ENCODE measurements at places on chromosomes 12 and 14.

DNA sequence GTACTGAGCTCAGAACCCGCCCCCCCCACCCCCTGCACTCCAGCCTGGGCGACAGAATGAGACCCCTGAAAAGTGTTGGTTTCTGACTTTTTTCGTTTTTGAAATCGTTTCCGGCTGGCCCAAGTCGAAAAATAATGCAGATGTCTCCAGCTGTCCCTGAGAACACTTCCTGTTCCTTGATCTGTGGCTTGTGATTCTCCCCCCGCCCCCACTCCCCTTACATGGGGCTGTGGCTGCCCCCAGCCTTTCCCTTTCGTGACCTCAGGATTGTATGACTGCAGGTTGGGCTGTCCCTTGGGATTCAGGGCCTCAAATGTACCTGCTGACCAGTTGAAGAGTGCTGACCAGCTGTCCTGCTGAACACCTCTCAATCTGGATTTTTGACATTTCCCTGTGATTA lies 34.1 kb downstream of the NOC4L start:
- no peak for DNase-seq

DNA sequence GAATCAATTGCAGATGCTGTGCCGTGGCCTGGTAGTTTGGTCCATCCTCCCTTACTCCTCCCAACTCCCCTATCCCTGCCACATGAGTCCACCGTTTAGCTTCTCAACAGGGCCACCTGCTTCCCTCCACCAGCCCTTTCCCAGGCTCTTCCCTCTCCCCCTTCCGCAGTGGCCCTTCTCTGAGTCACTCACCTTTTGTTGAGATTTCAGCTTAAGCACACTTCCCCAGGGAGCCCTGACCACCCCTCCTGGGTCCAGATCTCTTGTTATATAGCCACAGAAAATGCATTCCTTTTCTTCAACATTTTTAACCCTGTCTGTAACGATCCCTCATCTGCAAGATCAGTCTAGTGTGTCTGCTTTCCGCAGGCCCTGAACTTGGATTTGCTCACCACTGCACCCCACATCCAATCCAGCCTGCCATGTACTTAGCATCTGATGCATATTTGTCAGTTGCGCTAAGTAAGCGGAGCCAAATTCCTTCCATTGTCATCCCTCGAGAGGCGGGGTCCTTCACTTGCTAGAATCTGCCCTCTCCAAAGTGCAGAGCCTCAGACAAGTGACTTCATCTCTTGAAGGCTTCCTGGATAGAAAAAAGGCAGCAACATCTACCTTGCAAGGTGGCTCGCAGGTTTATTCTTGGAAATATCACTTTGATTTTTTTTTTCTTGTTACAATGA lies 41.1 kb downstream of the TMEM63C start:
- DNase-seq, result no peak

GRCh38 chr12:106308611-106309010 lies 6.1 kb downstream of the TCP11L2 start:
- no peak for DNase-seq

GRCh38 chr12:70052476-70052875 lies 190.8 kb upstream of the CNOT2 start:
- DNase-seq, result no peak

DNA sequence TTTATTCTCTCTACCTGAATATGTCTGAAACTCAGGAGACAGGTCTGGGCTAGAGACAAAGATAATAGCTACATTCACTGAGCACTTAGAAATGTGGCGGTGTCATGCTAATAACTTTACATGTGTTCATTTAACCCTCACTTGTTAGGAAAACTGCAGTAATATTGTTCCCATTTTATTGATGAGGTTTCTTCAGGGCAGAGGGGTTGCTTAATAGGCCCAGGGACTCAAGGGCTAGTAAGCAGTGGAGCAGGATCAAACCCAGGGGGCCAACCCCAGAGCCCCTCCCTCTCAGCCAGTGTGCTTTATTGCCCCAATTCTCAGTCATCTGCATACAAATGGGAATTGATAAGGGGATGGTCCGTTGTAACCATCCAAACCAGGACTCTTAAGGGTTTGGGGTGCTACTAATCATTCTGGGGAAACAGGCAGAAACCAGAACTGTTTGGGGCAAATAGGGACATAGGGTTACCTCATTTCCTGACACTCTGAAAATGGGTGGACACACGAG lies 142.8 kb upstream of the AMIGO2 start:
- no peak for DNase-seq

- DNase-seq, result no peak
Measured at GRCh38 chr12:40034712-40035111, 71.2 kb downstream of the SLC2A13 start.

- DNase-seq, result no peak
Measured at GRCh38 chr12:27787559-27787958, 7.5 kb upstream of the MANSC4 start.

- DNase-seq, result no peak
Measured at GRCh38 chr14:104284107-104284592, 145.8 kb downstream of the KIF26A start.

DNA sequence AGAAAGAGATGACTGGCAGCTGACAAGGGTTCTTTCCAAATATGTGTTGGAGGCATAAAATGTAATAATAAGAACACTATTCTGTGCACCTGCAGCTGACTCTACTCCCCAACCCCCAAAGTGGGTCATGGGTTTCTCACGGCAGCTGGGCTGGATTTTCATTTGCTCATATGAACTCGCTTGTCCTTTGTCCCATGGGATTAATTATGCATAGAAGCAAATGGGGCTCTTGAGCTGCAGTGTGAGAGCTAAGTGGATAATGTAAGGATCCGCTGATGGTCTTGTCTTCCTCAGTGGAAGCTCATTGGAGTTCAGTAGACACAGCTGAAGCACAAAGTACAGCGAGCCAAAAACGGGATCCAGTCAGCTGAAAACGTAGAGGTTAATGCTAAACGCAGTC lies 46.3 kb downstream of the TTC8 start:
- DNase-seq, result no peak

DNA sequence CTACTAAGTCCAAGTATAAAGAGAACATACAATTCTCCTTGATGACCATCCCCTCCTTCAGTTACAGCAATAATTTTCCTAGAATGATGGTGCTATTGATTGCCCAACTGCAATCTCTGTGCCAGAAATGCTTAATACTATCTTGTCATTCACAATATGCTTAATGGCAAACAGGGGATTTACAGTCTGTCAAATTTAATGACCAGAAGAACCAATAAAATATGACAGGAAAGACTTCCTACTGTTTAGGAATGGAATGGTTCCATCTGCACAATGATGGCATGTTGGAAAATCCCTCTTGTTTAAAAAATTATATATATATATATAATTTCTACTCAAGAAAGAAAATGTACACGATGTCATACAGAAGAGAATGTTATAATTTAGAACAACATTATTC lies 623.2 kb downstream of the CCER1 start:
- no peak for DNase-seq

DNA sequence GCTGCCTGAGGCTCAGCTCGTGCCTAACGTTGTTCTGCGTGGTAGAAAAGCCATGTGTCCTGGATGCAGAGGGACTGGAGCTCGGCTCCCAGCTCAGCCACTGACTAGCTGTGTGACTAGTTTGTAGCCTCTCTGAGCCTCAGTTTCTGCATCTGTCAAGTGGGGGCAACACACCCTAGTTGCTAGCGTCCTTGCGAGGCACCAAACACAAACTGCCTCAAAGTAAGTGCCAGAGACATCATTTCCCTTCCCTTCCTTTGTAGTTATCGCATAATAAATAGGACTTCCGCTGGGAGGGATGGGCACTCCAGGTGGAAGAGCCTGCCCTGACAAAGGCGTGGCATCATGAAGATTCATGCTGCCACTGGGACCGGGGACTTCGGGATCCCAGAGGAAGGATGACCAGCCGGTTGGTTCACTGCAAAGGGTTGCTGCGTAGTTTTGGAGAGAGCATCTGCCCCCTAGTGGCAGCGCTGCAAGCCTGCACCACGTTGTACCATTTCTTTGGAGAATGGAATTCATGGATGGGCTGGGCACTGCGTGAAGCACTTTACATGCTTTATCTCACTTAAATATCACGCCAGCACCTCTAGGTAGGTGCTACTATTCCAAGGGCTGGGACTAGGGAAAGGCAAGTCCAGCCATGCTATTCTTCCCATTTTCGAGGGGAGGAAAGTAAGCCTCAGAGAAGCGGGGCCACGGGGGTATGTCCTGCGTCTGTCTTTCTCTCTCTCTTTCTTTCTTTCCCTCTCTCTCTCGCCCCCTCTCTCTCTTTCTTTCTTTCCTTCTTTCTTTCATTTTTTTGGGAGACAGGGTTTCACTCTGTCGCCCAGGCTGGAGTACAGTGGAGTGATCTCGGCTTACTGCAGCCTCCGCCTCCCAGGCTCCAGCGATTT lies 4.6 kb downstream of the CCDC197 start:
- no peak for DNase-seq

GRCh38 chr14:87613881-87614280 lies 379.1 kb downstream of the GALC start:
- no peak for DNase-seq

- no peak for DNase-seq
Measured at GRCh38 chr14:24219521-24219920, 3.7 kb upstream of the MDP1 start.

DNA sequence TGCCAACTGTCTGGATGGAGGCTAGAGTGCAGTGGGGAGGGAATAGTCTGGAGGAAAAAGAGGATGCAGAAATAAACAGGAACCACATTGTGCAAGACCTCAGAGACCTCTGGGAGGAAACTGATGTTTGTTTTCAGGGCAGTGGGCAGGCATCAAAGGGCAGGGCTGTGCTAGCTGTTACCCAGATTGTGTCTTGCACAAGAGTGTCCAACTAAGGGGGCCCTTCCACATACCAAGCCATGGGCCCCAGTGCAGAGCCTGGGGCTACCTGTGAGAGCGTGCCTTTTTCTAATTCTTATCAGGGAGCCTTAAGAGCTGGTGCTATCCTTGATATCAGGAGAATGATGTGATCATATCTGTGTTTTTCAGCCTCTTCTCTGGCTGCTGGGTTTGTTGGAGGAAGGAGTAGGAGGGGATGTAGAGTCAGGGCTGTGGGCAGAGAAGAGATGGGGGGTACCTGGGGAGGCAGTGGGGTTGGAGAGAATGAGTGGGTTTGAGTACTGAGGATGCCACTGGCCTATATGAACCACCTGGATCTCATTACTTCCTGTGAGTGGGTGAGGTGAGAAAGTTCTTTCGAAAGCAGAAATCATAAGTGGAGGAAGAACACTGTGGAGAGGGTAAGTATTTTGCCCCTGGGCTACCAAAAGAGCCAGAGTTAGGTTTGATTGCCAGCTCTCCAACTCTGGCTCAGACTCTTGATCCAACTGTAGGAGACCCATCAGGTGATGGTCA lies 259.2 kb upstream of the CRY1 start:
- DNase-seq, result no peak

- no peak for DNase-seq
Measured at GRCh38 chr12:10184261-10184843, 5.5 kb downstream of the TMEM52B start.

DNA sequence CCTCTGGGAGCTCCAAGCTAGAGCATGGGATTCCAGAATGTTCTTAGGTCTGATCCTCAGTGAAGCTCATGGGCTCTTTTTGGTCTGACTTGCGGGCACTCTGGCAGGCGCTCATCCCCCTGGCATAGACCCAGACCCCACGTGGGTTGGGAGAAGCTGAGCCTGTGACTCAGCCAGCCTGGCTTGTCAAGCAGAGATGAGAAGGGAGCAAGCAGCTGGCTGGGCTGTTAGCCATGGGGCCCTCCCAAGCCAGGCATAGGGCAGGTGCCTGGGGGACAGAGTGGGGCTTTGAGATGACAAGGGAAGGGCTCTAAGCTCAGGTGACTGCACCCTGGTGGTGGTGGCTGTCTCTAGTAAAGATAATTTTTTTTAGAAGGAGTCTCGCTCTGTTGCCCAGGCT lies 80.3 kb upstream of the NOS1 start:
- peak; percentile 6 for DNase-seq

DNA sequence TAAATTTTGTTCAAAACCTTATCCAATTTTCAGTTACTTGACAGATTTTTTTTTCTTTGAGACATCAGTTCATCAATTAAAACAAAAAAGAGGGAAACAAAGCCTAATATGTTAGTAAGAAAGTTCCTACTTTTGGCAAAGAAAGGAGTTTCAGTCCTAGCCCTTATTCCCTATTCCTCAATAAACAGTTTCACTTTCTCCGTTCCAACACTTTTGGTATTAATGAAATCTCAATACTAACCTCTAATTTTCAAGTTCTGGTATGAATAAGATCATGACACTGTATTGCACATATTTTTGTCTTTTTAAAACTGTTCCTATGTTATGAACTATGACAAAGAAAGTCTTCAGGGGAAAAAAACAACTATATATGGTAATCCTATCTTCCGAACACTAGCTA lies 48.4 kb downstream of the RPS6KA5 start:
- no peak for DNase-seq
